Head of caudate nucleus (tissue), 42 donors: ENCODE measurements at places on chromosomes 12 and 14.

- no peak for DNase-seq
Measured at GRCh38 chr12:108847705-108848104, 9.7 kb downstream of the SSH1 start.

DNA sequence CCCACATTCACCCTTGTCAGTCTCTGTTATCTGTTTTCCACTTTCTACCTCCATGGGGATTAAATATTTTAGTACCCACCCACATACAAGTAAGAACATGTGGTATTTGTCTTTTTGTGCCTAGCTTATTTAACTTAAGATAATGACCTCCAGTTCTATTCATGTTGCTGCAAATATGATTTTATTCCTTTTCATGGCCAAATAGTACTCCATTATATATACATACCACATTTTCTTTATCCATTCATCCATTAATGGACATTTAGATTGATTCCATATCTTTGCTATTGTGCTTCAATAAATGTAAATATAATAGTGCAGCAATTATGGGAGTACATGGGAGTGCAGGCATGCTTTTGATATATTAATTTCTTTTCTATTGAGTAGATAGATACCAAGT lies 185.8 kb downstream of the RPAP3 start:
- DNase-seq: no peak

DNA sequence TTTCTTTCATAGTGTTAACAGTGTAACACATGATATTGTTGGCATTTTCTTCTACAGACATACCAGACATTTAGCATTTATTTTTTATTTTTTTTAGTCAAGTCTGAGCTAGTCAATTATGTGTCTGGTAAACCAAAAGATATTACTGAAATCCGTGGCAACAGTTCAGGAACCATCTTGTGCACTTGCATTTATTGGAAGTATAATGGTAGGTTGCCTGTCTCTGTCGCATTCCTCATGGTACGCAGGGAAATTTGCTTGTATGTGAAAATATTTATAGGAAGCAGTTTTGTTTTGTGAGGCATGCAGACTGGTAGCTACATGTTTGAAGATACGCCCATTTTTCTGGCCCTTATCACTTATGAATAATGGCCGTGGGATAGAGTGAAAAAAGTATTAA lies 186.1 kb upstream of the SLC38A2 start:
- no peak for DNase-seq

GRCh38 chr14:100622224-100622623 lies 35.0 kb upstream of the BEGAIN start:
- DNase-seq: no peak

DNA sequence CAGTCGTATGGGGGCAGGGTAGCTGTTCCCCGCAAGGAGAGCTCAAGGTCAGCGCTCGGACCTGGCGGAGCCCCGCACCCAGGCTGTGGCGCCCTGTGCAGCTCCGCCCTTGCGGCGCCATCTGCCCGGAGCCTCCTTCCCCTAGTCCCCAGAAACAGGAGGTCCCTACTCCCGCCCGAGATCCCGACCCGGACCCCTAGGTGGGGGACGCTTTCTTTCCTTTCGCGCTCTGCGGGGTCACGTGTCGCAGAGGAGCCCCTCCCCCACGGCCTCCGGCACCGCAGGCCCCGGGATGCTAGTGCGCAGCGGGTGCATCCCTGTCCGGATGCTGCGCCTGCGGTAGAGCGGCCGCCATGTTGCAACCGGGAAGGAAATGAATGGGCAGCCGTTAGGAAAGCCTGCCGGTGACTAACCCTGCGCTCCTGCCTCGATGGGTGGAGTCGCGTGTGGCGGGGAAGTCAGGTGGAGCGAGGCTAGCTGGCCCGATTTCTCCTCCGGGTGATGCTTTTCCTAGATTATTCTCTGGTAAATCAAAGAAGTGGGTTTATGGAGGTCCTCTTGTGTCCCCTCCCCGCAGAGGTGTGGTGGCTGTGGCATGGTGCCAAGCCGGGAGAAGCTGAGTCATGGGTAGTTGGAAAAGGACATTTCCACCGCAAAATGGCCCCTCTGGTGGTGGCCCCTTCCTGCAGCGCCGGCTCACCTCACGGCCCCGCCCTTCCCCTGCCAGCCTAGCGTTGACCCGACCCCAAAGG lies 804 bp downstream of the GAPDH start:
- peak; percentile 58 for DNase-seq

DNA sequence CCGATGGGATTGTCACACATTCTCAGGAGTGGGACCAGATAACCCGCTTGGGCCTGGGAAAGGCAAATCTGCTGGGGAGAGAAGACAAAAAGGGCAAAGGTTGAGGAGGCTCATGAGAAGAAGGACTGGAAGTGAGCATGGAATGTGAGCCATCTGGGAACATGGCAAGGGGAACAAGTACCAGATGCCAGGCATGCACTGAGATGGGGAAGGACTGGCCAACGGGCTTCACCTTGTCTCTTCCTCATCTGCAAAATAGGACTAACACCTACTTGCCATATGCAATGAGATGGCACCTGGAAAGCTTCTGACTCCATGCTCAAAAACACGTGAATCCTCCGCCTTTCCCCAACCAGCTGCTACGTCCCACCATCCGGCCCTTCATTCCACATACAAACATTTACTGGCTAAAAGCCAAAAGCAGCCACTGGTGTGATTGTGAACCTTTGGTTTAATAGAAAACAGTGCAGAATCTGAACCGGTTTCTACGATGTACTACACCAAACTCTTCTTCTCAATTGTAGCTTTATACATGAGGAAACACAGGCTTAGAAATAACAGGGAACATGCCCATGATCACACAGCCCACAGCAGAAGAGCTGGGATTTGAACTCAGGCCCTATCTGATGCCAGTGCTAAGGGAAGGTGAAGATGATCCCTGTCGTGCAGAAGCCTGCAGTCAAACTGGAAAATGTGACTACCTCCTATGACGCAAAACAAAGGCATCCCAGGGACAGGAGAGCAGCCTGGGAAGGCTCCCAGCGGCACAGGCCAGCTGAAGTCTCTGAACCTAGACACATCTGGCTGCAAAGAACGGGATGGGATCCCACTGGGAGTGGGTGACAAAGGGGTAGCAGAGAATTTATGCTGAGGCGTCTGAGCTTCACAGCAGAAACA lies 112.1 kb downstream of the TTC7B start:
- DNase-seq: no peak

DNA sequence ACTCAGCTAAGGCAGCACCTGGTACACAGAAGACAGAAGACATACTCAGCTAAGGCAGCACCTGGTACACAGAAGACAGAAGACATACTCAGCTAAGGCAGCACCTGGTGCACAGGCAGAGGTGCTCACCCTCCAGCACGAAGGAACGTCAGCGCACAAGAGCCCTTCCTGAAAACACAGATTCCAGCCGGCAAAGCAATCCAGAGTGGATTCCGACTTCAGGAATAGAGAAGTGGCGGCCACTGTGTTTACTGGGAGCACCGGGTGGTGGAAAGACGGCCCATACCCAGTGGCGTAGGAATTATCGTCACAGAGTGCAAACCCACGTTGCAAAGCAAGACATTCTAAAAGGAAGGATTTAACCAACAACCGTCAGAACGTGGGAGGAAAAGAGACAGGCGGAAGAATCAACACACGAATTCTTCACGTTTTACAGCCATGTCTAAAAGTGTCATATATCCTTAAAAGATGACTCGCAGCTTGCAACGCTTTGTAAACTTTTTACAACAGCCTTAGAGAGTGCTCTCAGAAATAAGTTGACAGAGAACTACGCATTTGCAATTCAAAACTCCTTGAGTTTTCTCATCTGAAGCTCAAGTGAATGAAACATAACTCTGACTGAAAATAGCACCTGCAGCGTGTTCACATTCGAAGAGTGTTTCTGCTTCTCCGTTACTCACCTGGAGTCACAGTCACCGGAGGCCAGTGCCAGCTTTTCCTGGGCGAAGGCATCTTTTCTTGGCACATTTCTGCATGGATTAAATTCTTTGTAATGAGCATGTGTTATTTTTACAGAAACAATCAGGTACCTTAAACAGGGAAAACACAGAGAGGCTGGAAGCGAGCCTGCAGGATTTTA lies 55.8 kb upstream of the GALNT9 start:
- no peak for DNase-seq

- no peak for DNase-seq
Measured at GRCh38 chr12:53978477-53979356, 4.0 kb upstream of the HOTAIR start.

GRCh38 chr12:78229591-78230101 lies 399.0 kb downstream of the NAV3 start:
- no peak for DNase-seq

GRCh38 chr12:6420364-6420763 lies 24.4 kb upstream of the CD27 start:
- DNase-seq: no peak

DNA sequence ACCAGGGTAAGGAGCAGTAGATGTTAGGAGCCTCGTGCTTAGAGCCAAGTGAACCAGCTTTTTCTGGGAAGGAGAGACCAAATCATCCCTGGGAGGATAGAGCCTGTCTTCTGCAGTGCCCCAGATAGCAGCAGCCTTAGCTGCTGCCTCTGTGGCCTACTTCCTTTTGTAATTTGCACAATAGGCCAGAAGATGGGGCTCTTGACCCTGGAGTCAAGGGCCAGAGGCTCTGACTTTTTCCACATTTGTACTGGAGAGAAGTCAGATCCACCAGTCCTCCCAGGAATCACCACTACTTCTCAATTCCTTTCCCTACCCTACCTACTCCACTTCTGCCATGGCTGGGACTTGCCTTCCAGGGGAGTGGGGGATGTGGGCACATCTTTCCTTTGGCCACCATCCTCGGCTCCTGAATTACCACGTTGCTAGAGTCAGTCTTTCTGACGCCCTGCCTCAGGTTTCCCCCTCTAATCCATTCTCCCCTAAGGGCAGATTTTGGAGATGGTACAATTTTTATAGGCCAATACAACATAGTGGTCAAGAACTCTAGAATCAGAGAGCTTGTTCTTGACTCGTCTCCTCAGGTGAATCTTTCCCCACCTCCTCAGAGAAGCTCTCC lies 3.3 kb upstream of the SLC4A8 start:
- DNase-seq: peak; percentile 83

DNA sequence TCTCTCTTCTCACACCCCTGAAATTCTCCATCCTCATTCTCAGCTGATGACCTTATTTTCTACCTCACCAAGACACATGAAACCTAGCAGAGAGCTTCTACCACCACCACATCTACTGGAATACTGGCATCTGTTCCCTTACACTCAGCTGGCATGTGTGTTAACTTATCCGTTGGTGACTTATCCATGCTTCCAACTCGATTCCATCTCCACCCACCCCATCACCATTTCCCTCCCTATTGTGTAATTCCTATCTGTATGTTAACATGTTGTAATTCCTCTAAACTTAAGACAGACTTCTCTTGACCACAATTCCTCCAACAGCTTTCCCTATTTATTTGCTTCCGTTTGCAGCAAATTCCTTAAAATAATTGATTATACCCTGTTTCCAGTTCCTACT lies 15.4 kb downstream of the C1S start:
- DNase-seq: no peak

DNA sequence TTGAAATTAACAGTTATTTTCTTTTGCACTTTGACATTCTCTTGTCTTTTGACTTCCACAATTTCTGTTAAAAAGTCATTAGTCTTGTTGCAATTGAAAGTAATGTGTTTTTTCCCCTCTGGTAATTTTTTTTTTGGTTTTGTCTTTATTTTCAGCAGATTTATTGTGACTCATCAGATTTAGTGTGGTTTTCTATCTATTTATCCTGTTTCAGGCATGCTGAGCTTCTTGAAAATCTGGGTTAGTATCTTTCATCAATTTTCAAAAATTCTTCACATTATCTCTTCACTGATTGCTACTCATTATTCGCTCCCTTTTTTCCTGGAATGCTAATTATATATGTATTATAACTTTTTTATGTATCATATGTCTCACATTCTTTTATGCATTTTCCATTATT lies 15.3 kb upstream of the NTF3 start:
- no peak for DNase-seq

- no peak for DNase-seq
Measured at GRCh38 chr14:38593476-38593875, 337.6 kb upstream of the CLEC14A start.

DNA sequence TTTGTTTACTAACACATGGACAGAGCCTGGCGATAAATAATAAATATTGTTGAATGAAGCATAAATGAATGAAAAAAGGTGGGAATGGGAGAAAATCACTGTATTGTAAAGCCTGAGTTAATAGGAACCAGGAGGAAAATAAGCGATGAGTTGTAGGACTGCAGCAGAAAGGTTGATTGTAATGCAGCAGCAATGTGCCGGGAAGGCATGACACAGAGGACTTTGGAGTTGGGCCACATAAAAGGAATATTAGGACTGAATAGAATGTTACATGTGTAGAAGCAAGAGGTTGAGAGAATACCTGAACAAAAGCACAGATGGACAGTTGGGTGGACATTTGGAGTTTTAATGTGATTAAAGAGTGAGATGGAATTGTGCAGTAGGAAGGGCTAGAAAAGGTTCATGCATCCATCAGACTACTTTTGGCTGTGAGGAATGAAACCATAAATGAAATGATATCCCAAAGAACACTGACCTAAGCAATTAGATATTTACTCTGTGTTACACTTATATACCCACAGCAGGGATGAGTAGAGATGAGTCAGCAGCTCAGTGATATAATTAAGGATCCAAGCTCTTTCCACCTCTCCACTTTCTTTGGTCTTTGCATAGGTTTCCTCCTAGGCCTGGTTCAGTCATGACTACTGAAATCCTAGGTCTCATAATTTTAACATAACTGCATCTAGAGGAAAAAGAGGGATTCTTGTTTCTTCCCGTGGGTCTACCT lies 55.4 kb downstream of the CCER1 start:
- DNase-seq: no peak

DNA sequence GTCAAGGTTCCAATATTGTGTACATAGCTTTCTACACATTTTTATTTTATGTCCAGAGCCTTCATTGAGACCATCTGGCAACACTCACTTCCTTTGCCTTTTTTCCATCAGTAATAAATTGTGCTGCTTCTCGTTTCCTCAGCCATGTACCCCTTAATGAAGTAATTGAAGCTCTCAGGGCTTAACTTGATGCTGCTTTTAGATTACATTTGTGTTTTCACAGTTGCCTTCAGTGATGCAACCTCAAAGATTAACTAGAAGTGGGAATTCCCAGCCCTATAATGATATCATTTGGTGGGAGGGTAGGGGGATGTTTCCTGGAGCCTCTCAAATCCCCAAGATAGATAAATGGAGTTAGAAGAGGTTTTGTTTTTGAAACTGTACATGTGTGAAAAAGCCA lies 80.2 kb upstream of the KRR1 start:
- DNase-seq: no peak

DNA sequence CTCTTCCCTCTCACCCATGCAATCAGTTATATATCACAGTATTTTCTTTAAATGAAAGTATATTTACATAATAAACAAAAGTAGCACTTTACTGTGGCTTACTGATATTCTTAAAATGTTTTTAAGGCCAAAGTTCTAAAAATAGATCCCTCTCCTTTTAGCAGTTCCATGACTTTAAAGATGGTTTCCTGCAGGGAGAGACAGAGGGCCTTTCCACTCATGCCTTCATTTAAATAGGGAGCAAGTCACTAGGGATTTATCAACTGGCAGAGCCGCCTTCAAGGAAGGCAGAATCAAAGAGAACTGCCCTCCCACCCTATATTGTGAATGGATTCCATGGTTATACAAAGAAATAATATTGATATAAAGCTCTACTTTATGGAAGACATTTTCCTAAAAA lies 55.5 kb downstream of the DUSP16 start:
- no peak for DNase-seq
